Cortex of kidney (tissue), 1 donor: ENCODE measurements at places on chromosomes 3 and 15.

DNA sequence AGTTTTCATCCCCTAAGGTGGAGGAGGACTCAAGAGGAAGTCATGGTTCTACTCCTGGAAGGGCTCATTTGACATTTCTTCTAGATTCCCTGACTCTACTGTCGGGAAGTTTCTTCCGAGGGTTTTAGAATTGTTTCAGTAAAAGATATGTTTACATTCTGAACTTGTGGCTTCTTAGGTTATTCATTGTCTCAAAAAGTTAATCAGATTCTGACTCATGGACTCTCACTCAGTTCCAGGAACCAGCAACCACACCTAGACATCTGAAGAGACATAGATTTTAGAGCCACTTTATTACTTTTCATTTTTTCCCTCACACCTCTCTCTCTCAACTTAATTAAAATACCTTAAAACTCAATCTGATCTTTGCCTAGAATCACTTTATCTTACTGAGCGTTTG lies 862.6 kb downstream of the AGBL1 start:
- DNase-seq, result no peak

DNA sequence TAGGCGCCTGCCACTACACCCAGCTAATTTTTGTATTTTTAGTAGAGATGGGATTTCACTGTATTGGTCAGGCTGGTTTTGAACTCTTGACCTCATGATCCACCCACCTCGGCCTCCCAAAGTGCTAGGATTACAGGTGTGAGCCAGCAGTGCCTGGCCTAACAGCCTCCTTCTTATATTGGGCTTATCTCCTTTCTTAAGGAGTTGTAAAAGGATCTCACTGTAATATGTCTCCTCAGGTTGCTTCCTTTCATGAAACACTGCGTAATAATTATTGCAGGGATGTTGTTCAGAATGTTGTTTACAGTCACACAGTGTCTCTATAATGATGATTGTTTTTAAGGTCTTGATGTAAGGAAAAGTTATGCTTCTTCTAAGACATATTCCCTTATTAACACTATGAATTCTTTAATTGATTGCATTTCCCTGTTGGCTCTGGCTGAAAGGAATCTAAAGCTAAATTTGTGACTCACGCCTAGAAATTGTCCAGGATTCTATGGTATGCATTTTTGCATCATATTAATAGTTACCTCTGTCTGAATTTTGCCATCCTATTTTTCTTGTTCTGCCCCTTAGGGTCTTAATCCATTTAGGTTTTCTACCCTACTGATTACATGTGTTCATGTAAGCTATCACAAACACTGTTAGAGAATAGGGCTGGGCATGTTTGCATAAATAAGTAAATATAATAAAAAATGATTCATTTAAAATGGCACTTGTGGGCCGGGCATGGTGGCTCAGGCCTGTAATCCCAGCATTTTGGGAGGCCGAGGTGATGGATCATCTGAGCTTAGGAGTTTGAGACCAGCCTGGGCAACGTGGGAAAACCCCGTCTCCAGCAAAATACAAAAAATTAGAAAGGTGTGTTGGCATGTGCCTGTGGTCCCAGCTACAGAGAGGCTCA lies 24.5 kb upstream of the RNF111 start:
- DNase-seq, result no peak

DNA sequence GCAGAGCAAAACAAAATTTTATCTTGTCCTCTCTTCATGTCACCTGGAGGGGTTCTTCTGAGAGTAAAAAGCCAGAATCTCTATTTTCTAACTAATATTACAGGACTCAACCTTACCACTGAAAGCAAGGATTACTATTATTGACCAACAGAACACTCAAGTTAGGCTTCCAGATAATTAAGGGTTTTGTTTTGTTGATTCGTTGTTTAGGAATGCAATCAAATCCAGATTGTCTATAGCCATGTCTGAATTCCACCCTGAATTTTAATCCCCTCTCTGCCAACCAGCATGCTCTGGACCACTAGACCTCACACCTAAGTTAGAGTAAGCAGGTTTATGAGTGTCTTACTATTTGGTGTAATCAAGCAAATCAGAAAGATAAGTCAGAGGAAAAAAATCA lies 90.7 kb downstream of the PEAK1 start:
- DNase-seq, result no peak

- no peak for DNase-seq
Measured at GRCh38 chr15:74641151-74641550, 25.5 kb downstream of the CLK3 start.

DNA sequence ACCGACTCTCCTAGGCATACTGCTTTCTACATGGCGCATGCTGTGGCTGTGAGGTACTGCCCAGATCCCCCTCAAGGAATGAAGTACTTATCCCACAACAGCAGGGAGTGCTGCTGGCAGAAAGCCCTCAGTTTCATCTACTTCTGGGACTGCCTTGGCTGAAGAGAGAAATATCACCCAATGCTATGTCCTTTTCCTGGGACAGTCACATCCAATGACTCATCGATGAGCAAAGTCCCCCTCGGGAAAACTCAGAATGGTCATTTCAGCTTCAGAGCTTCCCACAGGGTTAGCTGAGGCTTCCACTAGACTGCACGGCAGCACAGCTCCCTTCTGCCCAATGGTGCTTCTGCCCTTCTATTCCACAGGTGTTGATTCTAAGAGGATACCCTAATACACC lies 3.6 kb upstream of the NMD3 start:
- no peak for DNase-seq

DNA sequence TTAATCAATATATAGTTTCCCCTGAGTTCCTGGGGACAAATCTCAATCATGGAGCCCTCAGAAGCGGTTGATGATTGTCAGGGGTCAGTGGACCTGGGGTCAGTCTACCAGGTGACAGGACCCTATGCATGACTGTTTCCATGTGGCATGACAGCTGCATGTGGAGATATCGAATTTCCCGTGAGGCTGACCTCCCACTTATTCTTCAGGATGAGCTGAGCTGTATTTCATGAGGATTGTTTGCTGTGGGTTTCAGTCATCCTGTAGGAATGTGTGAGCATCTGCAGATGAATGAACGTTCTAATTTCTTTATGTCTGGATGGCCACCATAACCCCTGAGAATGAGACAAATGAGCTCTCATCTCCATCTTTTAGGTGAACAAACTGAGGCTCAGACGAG lies 93.0 kb upstream of the HES1 start:
- no peak for DNase-seq

DNA sequence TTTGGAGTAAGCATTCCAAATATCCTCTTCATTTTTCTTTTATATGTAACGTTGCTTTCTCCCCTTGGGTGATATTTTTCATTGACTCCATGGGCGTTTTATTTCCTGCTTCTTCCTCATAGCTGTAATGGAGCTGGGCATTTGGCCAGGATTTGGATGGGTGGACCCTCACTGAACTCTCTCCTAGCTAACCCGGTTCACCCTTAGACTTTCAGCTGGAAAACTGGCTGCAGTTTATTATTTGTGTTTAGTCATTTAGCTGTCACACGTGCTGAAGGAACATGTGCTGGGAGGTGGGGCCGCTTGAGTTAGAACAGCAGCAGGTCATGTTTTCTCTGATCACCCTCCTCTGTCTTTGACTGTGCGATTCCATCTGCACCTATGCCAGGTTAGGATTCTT lies 407.6 kb downstream of the ZIC1 start:
- no peak for DNase-seq

DNA sequence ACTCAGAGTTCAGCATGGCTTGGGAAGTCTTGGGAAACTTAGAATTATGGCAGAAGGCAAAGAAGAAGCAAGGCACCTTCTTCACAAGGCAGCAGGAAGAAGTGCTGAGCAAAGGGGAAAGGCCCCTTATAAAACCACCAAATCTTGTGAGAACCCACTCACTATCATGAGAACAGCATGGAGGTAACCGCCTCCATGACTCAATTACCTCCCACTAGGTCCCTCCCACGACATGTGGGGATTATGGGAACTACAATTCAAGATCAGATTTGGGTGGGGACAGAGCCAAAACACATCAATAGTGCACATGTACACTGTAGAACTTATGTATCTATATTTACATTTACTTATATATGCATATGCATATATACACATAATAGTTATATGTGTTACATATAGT lies 565.3 kb upstream of the NR2F2 start:
- DNase-seq, result no peak

DNA sequence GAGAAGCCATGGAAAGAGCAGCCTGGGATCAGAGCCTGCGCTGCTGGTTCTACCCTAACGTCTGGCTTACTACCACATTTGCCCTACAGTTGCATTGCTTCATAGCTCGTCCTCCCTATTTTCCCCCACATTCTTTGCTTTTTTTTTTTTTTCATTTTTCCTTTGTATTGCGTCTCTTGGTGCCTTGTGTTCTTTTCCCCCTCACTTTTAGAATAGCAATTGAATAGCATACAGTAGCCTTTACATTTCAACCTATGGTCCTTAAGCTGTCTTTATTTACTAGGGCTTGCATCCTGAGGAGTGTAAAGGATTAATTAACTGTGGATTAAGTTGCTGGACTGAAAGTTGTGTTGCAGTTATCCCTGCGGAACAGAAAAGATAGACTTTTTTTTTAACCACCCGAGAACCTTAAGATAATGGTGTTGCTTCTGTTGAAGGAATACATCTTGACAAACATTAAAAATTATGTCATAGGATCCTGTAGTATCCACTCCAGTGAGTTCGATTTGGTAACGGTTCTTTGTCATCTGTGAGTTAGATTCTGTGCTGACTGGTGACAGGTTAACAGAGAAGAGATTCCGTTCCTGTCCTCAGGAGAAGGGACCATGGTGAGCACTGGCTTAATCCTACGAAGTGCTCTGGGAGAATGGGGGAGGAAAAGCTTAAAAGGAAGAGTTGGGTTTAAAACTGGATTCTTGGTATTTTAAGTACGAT lies 417.4 kb upstream of the NAALADL2 start:
- DNase-seq, result no peak

DNA sequence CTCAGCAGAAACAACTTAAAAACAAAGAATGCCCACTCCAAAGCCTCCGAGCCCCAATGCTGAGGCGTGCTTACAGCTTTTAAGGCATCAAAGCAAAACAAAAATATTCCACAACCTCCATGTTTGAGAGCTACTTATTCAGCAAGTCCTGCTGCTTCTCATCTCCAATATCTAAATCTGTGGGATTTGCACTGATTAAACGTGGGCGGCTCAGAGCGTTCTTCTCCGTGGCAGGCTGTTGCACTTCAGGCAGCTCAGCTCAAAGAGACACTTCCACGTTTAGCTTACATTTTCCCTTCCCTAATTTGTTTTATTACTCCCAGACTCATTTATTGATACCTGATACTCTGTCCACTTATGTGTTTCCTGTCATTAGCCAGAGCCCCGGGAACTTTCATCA lies 282.6 kb upstream of the MCTP2 start:
- no peak for DNase-seq

GRCh38 chr3:50418850-50419249 lies 59.5 kb upstream of the TMEM115 start:
- no peak for DNase-seq

DNA sequence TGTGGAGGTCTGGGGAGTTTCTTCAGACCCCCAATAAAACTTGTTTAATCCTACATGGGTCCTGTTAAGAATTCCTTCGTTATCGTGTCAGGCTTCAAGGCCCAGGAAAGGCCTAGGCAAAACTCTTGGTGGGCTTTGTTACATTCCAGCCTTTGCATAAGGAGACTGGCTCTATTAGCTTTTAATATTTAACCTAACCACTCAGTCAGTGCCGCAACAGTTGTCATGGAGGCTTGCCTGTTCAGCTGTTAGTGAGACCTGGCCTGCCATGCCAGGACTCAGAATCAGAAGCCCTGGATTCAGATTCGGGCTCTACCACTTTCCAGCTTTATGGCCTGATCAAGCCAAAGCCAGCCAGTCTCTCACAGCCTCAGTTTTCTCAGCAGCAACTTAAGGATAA lies 19.6 kb downstream of the EIF1B start:
- DNase-seq, result no peak

DNA sequence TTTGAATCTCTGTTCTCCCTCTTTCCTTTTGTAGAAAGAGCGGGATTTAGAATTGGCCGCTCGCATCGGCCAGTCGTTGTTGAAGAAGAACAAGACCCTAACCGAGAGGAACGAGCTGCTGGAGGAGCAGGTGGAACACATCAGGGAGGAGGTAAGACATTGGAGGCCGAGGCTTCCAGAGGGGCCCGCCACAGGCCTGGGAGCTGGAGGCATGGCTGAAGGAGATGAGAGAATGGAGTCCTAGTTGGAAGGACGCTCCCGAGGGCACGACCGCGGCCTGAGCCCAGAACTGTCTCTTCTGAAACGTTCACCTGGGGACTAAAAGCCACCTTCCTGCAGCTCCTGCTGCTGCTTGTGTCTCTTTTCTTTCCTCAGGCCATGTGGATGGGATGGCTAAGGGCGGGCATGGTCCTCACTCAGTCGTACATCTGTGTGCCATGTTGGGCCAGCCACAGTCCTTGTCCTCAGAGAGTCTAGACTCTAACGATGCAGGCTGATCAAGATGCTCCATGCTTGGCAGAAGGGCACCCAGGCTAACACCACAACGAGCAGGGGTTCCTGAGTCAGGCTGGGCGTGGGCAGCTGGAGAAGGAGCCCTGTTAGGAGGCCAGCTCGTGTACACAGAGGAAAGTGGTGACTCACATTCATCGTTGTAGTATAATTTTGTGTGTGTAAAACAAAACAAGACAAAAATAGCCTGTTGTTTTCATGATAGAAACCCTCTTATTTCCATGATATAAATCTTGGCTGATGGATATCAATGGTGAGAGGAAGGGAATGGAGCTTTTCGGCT lies 81.1 kb downstream of the CCK start:
- DNase-seq, result no peak

- no peak for DNase-seq
Measured at GRCh38 chr3:124032311-124032880, 40.5 kb upstream of the ROPN1 start.

DNA sequence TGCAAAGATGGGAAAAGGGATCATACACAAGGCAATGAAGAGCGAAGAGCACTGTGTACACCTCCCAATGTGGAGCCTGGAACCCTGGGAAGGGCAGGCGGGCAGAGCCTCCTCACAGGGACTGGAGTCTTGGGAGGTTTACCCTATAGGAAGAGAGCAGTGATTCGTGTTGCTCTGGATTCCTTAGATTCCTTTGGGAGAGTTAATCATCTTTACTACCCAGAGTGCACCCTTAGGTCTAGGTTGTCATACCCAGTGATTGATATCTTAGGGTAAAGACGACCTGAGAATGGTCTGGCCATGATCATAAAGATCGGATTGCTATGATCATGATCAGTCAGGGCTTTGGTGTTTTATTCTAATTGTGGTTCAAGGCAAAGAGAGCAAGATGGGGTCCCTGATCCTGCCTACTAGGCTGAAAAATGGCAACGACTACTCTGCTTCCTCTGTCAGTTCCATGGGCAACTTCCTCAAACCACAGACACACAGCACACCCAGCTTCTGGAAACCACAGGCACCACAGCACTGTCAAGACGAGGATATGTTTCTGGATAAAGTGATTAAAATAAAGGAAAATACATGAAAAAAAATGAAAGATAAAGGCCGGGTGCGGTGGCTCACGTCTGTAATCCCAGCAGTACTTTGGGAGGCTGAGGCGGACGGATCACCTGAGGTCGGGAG lies 20.4 kb upstream of the MAP6D1 start:
- no peak for DNase-seq

- no peak for DNase-seq
Measured at GRCh38 chr3:169968224-169968885, 1.7 kb downstream of the SEC62 start.
